ENCODE measurements at places on chromosomes 13 and 19. TPM values are rescaled to one million over a fixed set of nuclear protein-coding genes. Genes with fewer than 3 reads are reported as not detected.

AXL gene
- 89.8 TPM for total RNA-seq

ZNF726 gene
- 3.6 TPM for total RNA-seq

SLC35E1 gene
- total RNA-seq = 39.2 TPM

LGALS14 gene
- not detected for total RNA-seq

PLIN4 gene
- total RNA-seq = 50.1 TPM

AP2S1 gene
- total RNA-seq = 108 TPM

SIGLEC11 gene
- total RNA-seq = 2.2 TPM

ATP4B gene
- total RNA-seq = not detected

ZNF534 gene
- 0.33 TPM for total RNA-seq

CEACAM19 gene
- total RNA-seq = 0.96 TPM

APOC1 gene
- 78.7 TPM for total RNA-seq

LENG1 gene
- total RNA-seq = 6.4 TPM

TIMM13 gene
- 34.4 TPM for total RNA-seq

EBPL gene
- total RNA-seq = 33.3 TPM

DMWD gene
- 31.1 TPM for total RNA-seq
